ENCODE measurements at places on chromosomes 2 and 18.

GRCh38 chr18:68417826-68418225 is 297.1 kb downstream of the TMX3 start:
- DNase-seq, result no peak

DNA sequence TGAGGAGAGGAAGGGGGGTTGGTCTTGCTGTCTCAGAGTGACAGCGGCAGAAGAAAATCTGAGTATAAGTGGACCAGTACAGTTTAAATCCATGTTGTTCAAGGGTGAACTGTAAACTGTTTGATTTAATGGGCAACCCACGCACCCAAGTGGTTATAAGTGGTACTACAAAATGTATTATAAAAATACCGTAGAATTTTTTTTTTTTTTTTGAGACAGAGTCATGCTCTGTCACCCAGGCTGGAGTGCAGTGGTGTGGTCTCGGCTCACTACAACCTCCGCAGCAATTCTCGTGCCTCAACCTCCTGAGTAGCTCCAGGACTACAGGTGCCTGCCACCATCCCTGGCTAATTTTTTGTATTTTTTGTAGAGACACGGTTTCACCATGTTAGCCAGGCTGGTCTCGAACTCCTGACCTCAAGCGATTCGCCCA is 2.1 kb upstream of the CHCHD5 start:
- DNase-seq, result peak; percentile 45

DNA sequence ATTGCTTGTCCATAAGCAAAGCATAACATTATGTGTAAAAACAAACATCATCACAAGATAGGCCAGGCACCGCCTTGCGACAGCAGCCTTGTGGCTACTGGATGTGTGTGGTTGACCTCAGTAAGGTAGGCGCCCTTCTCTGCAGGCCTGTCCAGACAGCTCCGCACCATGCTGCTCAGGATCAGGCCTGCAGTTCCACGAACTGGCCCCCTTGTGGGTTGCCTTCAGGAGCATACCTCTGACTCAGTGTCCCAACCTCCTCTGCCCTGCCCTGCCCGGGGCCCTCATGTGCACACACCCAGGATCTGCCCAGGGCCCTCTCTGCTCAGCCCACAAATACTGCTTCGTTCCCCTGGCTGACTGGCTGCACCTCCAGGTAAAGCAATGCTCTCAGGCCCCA is 16.1 kb upstream of the ZNF236 start:
- DNase-seq, result no peak

- DNase-seq, result no peak
Observed at GRCh38 chr2:186771850-186772463, 77.0 kb downstream of the ZSWIM2 start.

All from activated T-cell treated with anti-CD3 and anti-CD28 coated beads, Interleukin-2, amount 50 U/mL, for 24 hours (primary cell).